Activated T-helper 9 cell treated with anti-CD3 and anti-CD28 coated beads, Interleukin-2, amount 50 U/mL, for 16 hours (primary cell): ENCODE measurements at places on chromosomes 1 and 21.

DNA sequence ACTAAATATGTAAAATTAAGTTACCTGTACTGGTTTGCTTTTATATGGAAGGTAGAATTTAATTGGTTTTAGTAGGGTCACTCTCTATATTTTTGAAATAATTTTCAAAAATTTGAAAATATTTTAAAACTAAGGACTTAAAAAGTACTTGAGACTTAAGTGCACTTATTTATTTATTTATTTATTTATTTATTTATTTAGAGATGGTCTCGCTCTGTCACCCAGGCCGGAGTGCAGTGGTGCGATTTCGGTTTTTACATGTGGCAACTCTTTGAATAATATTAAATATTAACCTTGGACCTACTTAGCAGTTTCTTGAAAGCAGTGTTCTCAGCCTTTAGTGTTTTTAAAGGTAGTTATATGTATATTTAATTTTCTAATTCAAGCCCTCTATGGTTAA is 36.4 kb downstream of the TMED5 start:
- no peak for DNase-seq

- DNase-seq: no peak
Measured at GRCh38 chr1:3669421-3669821, 17.1 kb downstream of the TP73 start.

- no peak for DNase-seq
Measured at GRCh38 chr1:1221887-1222574, 8.1 kb upstream of the TNFRSF4 start.

GRCh38 chr1:68758666-68759209 is 261.9 kb upstream of the DEPDC1 start:
- no peak for DNase-seq

DNA sequence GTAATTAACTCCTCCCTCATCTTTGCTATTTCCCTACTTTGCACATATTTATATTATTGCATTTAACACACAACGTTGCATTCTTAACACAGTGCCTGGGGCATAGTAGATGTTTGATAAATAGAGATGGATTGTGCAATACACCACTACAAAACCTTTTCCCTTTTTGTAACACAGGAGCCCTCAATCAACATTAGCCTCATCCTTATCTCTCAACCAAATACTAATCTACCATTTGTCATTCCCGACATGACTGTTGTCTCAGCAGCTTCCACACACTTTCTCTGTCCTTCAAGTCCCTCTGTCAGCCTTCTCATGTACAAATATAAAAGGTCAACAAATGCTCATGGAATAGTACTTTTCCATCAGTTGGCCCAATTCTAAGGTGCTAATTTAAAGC is 78.9 kb upstream of the KCNK2 start:
- no peak for DNase-seq

DNA sequence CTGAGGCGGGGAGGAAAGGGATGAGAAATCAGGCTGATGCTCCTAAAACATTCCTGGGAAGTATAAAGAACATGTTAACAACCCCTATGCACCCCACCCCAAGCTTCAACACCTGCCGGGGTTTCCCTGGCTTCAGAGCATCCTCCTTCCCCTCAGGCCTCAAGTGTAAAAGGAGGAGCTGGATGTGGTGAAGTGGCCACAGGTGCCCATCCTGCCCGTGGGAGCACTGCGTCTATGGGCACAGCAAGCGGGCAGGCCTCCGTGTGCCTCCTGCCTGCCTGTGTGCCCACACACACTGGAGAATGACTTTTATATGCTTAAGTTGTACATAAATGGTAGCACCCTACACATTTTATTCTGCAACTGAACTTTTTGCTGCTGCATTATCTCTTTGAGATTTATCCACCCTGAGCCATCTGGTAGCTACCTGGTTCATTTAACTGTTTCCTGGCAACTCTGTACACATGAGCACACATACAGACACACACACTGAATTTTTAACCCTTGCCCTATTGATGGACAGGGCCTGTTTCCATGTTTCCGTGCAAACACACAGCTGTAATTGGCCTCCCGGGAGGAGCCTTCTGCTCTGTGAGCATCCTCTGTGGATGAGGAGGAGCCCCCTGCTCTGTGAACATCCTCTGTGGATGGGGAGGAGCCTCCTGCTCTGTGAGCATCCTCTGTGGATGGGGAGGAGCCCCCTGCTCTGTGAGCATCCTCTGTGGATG is 13.4 kb upstream of the FTCD start:
- no peak for DNase-seq

DNA sequence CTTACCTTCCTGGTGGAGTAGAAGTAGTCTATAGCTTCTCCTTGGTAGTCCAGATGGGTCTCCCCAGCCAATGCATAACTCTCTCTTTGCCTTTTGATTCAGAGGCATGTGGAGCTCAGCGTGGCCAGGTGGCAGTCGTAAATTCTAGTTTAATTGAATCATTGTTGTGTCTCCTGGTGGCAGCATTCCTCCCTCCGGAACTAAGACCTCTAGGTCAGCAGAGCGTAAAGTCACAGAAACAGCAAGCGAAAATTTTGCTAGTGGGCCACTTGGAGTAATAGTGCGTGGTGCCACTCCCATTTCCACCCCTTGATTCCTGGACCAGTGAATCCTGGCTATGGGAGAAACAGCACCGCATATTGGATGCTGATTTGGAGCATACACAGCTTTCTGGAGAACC is 3.9 kb upstream of the TMPRSS2 start:
- no peak for DNase-seq

DNA sequence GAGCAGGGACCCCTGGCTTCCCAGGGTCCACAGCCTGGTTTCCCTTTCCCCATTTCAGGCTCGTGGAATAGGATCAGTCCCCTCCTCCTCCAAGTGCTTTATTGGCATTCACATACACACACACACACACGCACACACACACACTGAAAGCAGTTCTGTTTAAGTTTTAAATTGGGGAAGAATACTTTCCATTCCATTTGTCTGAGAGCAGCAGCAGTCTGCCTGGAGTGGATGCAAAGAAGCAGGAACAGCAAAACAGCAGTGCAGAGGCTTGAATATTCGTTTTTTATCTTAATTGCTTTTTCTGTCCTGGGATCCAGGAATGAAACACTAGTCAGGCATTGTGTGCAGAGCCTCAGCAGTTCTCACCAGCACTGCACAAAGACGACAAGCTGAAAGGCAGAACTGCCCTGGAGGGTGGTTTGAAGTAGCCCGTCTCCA is 7.1 kb downstream of the CYB561D1 start:
- DNase-seq: no peak

GRCh38 chr1:83083589-83084224 is 915.2 kb downstream of the TTLL7 start:
- DNase-seq: no peak

DNA sequence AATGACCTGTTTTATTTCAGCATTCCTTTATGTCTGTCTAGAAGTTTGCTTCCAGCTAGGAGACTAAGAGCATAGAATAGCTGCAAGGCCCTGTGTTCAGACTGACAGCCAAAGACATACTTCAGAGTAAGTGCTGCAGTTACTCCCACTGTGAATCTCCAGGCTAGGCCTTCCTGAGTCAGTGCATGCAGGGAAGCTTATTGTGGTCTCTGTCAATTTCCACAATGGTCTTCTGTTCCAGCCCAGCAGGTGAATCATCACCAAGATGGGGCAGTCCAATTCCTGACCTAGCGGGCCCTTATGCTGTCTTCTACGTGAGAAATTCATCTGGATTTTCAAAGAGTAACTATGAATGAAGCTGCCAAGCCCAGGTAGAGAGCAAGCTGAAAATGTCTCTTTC is 146.3 kb upstream of the C8B start:
- DNase-seq: no peak

GRCh38 chr21:21196087-21196486 is 197.9 kb downstream of the NCAM2 start:
- no peak for DNase-seq
